Stimulated activated CD4-positive, alpha-beta T cell treated with anti-CD3 and anti-CD28 coated beads, TNF-alpha, amount 100 ng/mL, for 1 hour (primary cell): ENCODE measurements at places on chromosomes 3 and 15.

- DNase-seq, result no peak
Observed at GRCh38 chr3:197189623-197190022, 108.8 kb downstream of the DLG1 start.

- no peak for DNase-seq
Observed at GRCh38 chr15:69926006-69926405, 171.7 kb downstream of the TLE3 start.

DNA sequence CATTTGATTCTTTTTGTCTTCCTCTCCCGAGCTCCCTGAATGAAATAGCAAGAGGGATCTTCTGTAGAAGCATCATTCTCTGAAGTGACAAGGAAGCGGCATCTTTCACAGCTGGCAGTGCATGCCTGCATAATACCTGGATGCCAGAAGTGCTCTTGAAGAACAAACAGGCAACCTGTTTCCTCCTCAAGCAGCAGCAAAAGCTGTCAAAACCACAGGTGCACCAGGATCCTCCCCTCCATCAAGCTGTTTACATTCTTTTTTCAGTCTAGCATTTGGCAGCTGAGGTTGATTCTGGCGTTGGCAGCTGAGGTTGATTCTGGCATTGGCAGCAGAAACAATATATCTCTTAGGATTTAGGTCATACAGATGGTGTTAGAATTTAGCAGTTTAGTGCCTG lies 979.0 kb downstream of the TUSC7 start:
- no peak for DNase-seq

- no peak for DNase-seq
Observed at GRCh38 chr3:14275962-14276909, 97.6 kb downstream of the LSM3 start.

- no peak for DNase-seq
Observed at GRCh38 chr3:128554100-128554464, 61.1 kb upstream of the GATA2 start.

GRCh38 chr3:7713724-7714123 lies 787.9 kb upstream of the LMCD1 start:
- no peak for DNase-seq

GRCh38 chr3:24145481-24145880 lies 200.4 kb downstream of the NR1D2 start:
- DNase-seq, result no peak

DNA sequence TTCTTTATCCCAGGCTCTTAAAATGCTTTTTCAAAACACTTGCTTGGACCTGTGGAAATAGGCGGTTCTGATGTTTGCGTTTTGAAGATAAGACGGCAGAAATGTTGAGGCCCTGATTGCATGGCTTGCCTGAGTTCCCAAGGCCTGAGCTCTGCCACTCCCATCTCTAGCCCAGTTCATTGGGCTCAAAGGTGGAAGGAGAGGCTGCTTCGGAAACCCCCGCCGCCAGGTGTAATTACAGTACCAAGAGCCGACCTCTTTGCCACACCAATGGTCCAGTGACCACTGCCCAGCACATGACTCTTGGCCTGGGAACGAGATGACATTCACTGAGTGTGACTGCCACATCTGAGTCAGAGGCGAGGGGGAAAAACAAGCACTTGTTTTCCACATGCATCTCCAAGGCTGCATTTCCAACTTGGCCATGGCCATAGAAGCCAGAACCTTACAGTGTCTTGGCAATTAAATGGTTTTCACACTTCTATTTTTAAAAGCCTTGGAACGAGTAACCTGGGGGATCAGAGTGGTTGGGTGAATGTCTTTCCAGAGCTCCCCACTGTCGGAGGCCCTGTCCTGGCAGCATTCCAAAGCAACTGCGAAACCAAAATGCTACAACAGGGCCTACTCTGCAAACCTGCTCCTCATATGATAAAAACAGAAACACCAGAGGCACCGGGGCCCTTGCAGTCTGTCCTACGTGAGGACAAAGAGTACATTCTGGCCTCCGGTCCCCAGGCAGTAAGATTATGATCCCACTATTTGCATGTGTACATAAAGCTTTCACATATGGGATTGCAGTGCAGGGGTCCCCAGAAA lies 63.8 kb upstream of the CGNL1 start:
- no peak for DNase-seq

GRCh38 chr3:117567906-117568305 lies 858.3 kb downstream of the TUSC7 start:
- DNase-seq, result no peak

- DNase-seq, result no peak
Observed at GRCh38 chr15:46703020-46703861, 1014.1 kb upstream of the SEMA6D start.

- no peak for DNase-seq
Observed at GRCh38 chr3:73729969-73730440, 105.3 kb upstream of the PDZRN3 start.

DNA sequence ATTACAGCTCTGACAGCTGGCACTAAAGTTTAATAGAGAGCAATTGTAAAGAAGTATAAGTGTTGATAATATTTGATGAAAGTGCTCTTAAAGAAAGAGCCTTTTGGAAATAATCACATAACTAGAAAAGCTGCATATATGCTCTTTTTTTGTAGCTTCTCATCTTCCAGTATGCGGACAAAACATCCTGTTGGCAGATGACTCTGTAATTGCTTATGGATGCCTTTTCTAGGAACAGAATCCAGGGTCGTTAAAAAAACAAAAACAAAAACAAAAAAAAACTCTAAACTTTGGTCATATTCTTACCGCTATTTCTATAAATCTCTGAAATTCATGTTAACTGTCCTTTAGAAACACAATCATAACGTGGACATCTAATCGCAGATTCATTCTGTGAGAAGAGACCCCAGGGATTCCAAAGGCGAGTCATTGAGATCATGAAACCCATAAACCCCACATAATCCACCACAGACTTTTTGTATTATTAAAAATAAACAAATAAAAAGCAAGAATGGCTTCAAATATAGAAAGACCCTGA lies 109.8 kb downstream of the EPHA3 start:
- no peak for DNase-seq

DNA sequence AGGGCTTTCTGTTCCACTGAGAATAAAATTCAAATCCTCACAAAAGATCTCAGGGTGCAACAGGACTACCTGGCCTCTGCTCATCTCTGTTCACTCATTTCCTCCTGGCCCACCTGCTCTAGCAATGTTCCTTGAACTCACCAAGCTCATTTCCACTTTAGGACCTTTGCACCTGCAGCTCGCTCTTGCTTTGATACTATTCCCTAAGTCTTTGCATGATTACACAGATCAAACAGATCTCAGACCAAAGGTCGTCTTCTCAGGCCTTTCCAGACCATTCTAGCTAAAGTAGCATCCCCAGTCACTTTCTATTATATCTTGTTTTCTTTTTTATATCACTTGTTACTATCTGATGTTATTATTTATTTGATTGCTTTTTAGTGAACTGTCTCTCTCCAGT lies 54.7 kb downstream of the B3GNT5 start:
- DNase-seq, result no peak

DNA sequence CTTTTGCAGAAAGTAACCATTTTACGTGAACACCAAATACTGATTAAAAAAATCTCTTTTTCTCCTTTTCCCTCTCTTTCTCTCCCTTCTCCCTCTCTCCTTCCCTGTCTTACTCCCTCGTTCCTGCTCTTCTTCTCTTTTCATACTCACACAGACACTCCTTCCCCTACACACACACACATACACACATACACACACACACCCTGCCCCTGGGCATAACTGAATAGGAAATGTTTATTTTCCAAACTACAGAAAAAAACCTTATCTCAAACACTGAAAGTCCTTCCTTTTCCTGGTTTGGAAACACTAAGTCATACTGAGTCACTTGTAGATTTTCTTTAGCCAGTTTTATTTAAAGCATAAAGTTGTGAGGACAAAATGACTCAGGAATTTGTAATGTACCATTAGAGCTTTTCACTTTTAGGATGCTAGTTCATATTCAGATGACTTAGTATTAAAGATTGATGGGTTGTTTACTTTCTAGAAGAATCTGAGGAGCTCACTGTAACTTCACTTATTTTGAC lies 62.4 kb downstream of the MBNL1 start:
- no peak for DNase-seq

DNA sequence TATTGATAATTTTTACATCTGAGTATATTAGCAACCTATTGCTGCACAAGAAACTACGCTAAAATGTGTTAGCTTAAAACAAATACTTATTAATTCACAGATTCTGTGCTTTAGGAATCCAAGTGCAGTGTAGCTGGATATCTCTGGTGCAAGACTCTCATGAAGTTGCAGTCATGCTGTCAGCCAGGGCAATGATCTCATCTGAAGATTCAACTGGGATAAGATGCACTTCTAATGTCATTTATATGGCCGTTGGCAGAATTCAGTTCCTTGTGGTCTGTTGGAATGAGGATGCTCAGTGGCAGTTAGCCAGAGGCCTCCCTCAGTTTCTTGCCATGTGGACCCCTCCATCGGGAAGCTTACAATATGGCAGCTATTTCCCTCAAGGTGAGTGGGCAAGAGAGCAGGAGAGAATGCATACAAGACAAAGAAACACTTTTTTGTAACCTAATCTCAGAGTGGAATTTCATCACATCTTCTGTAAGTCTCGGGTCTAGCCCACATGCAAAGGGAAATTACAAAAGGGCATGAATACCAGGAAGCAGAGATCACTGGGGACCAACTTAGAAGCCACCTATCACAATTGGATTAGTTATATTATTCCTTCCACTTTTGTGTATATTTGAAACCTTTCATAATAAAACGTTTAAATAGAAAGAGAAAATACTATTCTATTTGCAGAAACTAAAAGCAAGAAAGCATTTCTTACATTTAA lies 61.6 kb downstream of the DPH6 start:
- no peak for DNase-seq

GRCh38 chr3:12866836-12867235 lies 25.5 kb upstream of the RPL32 start:
- no peak for DNase-seq

DNA sequence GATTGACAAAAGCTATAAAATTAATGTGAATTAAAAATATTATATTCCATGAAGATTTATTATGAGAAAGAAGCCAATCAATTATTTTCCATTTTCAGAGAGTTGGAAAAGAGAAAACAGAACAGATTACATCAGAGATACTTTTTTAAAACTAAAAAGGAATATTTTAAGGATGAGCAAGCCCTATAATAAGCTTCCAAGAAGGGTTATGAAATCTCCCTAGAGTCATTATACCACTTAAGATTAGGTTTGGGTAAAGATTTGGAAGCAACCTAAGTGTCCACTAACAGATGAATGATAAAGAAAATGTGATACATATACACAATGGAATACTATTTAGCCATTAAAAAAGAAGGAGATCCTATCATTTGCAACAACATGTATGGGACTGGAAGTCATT lies 51.6 kb upstream of the FSIP1 start:
- DNase-seq, result no peak

DNA sequence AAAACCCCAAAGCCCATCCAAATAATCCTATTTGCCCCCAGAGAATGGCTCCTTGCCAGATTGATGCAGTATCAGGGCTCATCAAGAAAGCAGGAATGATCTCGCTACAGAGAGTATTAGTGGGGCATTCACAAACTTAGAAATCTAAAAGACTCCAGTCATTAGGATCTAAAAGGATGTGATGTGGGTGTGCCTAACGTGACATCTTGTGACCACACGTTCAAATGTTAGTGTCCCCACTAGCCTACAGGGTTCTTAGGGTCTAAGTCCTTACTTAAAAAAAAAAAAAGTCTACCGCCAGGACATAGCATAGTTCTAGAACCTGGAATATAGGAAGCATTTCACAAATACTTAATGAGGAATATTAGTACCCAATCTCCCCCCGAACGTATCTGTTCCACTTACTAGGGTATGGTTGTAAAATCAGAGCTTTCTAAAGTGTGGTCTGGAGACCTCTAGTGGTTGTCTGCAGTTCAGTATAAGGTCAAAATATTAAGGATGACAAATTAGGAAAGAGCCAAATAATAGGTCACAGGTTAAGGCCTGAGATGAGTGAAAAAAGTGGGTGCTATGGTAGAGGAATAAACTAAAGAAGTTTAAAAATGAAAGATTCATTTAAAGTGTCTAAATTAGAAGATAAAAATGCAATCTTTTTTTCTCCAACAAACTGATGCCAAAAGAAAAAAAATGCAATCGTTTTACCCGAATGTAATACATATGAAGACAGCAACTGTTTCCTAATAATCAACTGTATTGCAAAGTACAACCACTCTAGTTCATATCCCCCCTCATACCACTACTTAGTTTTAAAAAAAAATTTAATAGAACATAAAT lies 4.2 kb upstream of the CHRM5 start:
- no peak for DNase-seq

DNA sequence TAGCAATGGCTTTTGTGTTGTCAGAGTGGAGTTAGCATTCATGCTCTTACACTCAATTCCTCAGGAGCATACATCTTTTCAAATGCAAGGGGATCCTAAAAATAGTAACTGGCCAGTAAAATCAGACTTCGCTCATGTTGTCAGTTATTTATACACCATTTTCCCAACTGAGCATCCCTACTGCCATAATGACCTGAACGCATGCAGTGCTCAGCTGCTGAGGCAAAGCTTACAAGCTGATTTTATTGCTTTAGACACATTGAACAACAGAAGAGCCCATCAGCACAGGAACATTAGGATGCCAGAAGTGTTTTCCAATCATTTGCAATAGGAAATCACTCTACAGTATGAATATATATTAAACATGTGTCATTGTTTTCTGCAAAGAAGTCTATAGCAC lies 689.7 kb upstream of the BCHE start:
- no peak for DNase-seq

DNA sequence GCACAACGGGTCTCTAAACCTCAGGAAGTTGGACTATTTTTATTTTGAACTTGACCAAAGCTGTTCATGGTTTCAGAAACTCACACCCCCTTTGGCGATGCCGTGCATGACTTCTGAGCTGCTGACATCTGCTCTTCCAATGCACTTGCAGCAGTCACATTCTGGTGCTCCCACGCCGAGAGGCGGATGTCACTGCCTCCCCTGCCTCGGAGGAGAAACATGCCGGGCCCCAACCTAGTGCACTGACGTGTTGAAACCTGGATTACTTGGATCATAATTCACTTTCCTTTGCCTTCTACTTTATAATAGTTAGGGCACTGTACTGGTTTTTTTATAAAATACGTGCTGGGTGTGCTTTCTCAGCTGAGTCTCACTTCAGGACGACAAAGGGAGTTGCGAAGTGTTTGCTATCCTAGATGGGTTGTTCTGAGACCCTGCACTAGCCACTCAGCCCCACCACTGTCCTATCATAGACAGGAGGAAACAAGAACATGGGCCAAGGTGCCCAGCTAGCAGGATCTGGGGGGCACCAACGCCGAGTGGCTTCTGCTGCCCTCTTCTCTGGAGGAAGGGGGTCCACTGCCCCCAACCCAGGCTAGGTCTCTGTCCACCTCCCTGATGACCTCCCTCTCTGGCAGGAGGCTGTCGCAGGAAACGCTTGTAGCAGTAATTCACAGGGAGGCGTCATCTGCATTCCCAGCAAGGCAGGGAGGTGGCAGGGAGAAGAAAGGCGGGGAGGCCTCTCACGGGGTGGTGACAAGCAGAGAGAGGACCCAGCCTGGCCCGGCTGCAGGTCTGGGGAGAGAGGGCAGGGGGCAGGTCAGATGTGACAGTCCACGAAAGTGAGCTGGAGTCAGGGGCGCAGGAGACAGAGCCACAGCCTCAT lies 158.8 kb upstream of the IQSEC1 start:
- DNase-seq, result no peak
